ENCODE measurements at places on chromosomes 4 and X.

GRCh38 chr4:165738571-165738970, 134.5 kb upstream of the TLL1 start:
- no peak for DNase-seq

- peak; percentile 51 for DNase-seq
Measured at GRCh38 chr4:177596035-177596434, 153.8 kb upstream of the AGA start.

DNA sequence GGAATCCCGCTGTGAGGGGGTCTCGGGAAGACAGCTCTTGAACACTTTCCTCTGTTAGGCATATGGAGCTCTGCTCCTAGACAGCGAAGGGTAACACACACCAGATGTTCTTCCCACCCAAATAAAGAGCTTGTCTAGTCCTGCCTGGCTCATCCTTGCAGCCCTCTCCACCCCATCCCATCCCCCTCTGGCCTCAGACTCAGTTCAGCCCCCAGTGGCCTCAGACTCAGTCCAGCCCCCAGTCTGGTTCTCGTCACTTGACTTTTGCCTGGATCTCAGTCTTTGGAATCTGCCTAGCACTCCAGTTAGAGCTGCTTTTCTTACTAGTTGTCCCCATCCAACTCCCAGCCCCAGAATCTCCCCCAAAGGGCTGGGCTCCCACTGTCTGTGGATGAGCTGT, 14.9 kb downstream of the RAB33A start:
- DNase-seq: no peak

DNA sequence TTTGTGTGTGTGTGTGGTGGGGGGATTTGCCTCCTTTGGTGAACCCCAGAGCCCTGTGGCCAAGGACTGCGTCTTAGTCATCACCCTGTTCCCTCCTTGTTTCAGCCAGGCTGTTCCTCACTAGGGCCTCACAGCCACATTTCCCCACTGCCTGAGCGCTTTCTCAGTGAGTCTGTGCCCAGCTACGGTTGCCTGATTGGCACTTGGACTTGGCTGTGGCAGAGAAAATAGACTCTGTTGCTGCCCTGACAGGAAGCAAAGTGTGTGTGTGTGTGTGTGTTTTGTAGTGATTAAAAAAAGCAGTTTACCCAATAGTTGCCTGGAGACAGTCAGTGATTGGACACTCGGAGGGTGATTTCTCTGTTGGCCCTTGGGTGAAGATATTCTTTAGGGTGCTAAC, 113.0 kb downstream of the UCHL1 start:
- no peak for DNase-seq

DNA sequence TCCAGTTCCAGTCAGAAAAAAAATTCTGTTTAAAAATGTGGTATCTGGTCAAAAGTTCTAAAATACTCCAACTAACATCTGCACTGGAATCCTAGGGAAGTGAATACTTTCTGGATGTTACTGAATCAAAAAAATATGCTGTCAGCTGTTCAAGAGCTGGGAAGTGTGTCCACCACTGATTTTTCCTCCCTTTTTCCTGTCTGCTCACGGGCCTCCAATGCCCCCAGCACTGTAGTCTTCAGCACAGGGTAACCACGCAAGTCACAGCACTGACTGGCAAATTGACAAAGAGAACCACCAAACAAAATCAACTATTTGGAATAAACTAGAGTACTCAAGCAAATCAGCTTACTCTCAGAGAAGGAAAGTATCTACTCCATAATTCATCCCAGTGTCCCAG, 9.9 kb downstream of the VEGFC start:
- no peak for DNase-seq

DNA sequence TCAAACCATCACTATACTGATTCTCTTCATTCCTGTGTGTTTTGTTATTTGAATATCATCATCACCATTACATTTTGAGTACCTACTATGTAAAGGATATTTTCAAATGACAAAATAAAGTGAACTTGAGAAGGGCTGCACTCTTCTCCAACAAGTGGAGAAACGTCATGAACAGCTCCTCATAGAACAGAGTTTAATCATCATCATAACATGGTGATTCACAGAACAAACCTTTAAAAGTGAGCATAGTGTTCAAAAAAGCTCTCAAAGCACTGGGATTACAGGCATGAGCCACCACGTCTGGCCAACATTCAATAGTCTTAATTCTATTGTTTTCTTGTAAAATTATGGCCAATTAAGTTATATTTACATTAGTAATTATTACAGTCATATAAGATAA, 993.9 kb downstream of the PDHA2 start:
- no peak for DNase-seq

GRCh38 chrX:106415276-106415895, 196.4 kb upstream of the RADX start:
- DNase-seq: peak; percentile 4

GRCh38 chr4:154073107-154073822, 284.4 kb upstream of the SFRP2 start:
- DNase-seq: peak; percentile 4

GRCh38 chr4:97643179-97643578, 500.1 kb downstream of the STPG2 start:
- DNase-seq: no peak

DNA sequence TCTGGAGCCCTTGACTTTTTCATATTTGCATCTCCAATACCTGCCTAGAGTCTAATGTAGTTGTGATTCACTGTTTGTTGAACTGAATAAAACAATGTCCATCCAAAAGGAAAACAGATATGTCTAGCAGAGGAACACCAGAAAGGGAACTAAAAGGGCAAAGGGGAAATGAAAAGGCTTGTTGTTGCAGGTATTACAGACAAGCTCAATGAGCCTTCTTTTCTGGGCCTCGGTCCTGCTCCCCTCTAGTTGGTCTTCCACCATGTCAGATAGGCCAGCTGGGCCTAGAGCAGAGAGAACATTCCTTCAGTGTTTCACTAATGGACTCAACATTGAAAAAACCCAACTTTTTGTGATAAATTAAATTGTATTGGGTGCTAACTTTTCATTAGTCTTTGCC, 55.4 kb downstream of the ZFX start:
- DNase-seq: no peak

DNA sequence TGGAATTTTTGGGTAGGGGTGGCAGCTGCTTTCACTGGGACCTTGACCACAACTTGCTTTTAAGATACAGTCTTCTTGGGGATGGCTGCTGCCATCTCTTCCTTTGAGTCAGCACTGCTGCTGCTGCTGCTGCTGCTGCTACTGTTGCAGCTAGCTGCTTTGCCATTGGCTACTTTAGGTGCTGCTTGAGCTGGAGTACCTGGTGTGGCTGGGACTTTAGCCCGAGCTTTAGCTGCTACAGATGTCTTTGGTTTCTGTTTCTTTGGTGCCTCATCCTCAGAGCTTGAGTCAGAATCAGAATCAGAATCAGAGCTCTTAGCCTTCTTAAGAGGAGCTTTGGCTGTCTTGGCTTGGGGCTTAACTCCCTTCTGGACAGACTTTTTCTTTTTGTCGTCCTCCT, 52.2 kb downstream of the FAM9B start:
- no peak for DNase-seq

GRCh38 chrX:108216919-108217571, 125.5 kb downstream of the ATG4A start:
- no peak for DNase-seq

- no peak for DNase-seq
Measured at GRCh38 chrX:17638731-17639130, 98.6 kb upstream of the SCML1 start.

- DNase-seq: no peak
Measured at GRCh38 chr4:101018836-101019235, 328.5 kb downstream of the PPP3CA start.

- no peak for DNase-seq
Measured at GRCh38 chr4:1041147-1041935, 29.9 kb downstream of the FGFRL1 start.

- no peak for DNase-seq
Measured at GRCh38 chr4:57214654-57215411, 104.6 kb upstream of the IGFBP7 start.

- no peak for DNase-seq
Measured at GRCh38 chr4:159024266-159024665, 78.6 kb upstream of the RAPGEF2 start.

DNA sequence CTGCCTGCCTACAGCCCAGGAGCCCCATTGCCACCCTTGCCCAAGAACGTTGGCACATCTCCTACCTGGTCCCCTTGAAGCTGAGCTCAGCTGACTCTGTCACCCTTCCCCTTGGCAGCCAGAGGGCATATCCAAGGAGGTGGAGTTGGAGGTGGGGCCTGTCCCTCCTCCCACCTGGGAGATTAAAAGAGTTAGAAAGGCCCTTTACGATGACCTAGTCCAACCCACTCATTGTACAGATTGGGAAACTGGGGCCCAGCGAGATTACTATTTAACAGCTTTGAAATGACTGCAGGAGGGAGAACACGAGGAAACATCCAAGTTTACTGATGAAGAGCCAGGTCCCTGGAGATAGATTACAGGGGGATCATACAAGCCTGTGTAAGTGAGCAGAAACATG, at the start of gene P2RY4:
TSS of gene P2RY4 (minus strand) at position 101 of the 400 bp plus-strand sequence. CDS start 580 bp downstream, outside the sequence.
- no peak for DNase-seq

GRCh38 chr4:123615901-123616300, 219.3 kb downstream of the SPRY1 start:
- no peak for DNase-seq

- DNase-seq: no peak
Measured at GRCh38 chrX:12467321-12467720, 323.9 kb upstream of the PRPS2 start.

DNA sequence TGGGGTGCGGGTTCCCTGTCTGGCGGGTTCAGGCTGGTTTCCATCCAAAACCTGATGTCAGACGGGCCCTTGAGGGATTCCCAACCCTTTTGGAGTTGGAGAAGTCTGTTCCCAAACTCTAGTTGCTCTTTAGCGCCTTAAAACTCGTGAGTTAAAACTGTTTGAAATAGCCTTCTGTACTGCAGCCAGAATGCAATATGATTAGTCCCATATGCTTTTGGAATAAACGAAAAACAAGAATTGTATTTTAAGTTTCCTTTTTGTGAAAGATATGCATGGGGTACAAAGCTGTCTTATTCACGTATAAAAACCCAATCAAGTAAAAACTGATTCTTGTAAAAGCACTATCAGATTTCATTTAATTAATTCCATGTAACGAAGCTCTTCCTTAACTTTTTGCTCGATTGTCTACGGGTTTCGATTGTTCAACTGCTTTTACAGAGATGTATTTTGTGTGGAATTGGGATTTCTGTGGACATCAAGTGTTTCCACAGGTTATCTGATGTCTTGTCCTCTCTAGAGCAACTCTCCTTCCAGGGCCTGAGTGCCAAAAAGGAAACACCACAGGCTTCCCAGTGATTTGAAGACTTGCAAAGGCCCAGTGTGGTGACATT, 49.5 kb downstream of the CLDN34 start:
- no peak for DNase-seq

DNA sequence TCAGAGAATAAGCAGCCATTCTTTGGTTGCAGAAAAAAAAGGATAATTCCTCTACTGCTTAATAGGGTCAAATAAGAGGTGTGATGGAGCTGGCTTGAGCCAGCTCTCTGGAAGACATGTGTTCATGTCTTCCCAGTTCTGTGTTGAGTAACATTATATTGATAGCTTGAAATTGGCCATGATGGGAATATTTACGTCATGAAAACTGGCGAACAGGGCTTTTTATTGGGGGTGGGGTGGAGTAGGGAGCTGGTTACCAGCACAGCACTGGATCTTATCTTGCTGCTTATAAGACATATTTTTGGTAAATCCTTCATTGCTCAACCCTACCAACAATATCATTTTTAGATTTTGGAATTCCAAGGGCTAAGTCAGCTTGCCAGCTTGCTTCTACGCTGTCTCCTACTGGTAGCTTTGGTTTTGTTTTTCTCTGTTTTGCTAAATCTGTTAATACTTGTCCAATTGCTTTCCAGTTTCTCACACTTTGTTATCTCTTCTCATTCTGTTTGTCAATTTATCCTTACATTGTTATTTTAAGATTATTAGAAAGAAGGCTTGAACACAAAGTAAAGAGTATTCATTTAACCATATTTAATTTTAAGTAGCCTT, 25.3 kb upstream of the GBA3 start:
- DNase-seq: no peak

DNA sequence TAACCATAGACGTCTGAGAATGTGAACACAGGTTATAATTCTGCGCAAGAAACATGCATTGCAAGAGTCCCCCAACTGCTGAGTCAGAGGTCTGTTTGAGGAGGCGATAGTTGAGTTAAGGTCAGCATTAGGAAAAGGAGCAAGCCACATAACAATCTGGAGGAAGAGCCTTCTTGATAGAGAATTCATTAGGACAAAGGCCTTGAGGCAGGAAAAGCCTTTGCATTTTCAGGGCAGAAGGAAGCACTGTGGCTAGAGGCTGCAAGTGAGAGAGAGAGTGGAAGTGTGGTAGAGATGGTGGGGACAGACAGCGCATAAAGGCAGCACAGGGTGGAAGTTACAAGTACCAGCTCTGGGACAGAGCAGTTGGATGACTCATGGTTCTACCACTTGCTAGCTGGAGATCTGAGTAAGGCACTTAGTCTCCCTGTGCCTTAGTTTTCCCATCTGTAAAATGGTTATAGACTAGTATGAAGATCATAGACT, 125.8 kb upstream of the LNX1 start:
- no peak for DNase-seq

DNA sequence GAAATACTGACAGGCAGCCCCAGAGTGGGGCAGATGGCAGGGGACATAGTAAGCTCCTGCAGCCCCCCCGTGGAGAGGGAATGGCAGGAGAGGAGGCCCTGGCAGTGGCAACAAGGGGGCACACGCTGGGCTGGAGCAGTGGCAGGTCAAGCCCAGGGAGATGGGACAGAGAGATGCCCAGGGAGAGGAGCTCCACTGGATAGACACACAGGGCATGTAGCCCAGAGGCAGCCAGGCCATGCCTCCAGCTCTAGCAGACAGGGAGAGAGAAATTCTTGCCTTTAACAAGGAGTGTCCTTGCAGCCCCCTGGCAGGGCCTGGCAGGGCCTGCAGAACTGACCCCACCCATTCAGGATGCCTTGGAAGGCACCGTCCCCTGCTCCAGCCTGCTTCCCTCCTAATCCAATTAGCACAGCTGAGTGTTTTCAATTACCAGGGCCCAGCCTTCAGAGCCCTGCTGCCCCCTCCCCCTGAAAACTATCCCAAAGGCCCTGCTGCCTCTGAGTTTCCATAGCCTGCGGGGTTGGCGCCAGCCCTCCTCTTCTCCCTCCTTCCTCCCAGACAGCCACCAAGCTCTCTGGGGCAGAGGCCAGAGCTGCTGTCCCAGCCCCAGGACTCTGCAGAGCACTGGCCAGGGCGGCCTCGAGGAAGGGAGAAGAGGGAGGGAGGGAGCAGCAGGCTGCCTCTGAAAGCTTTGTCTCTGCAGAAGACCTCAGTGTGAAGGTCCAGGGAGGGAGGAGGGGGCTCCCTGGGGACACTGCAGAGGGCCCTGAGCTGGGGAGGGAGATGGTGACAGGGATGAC, 12.5 kb downstream of the L1CAM start:
- DNase-seq: no peak

- DNase-seq: no peak
Measured at GRCh38 chrX:130413415-130413814, 11.6 kb downstream of the RBMX2 start.

GRCh38 chrX:130975947-130976346, 72.9 kb upstream of the ENOX2 start:
- peak; percentile 28 for DNase-seq

All from activated CD4-positive, alpha-beta T cell treated with anti-CD3 and anti-CD28 coated beads, Interleukin-2, amount 50 U/mL, for 48 hours (primary cell).